NCI-H1694 (cell line): ENCODE measurements at places on chromosomes 5 and 9.

GRCh38 chr5:14208071-14209021 lies 65.2 kb downstream of the TRIO start:
- no peak for DNase-seq

DNA sequence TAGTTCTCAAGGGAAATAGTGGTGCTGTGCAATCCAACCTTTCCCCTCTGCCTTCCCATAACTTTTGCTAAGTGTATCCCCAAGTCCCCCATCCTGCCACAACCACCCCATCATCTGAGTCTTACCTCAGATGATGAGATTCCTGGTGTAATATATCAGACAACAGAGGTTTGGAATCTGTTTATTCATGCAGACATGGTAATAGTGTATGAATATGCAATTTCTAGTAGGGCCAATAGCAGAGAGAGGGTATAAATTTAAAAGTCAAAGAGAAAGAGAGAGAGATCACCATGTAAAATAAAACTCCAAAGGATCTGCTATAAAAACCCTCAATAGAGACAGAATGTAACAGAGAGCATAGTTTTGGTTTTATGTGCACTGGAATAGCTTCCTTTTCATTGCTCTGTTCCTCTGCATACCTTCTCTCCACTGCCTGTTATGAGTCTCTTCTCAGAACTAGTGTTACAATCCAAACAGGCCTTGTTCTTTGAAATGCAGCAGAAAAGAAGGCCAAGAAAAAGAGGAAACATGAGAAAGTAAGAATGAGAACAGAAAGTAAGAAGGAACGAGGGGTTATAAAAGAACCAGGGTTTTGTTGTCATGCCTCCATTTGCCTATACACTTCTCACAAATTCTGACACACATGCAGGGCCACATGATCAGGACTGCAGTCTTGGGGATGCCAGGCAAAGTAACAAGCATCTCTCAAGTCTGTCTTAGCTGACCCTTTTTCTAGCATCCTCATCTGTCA lies 278.0 kb downstream of the CETN3 start:
- DNase-seq, result no peak

DNA sequence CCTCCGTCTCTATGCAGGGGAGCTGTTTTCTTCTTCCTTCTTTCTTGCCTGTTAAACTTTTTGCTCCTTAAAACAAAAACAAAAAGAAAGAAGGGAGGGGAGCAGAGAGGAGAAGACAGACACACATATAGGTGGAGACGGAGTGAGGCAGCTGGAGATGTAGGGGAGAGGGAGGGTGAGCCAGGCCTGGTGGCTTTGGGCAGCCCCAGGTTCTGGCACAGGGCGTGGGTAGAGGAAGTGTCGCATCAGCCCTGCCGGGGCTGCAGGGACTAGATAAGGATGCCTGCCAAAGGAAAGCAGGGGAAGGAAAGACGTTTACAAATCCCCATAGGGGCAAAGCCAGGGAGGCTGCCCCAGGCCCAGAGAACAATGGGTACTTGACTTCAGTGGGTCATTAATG lies 38.7 kb upstream of the PTGS1 start:
- no peak for DNase-seq

GRCh38 chr5:77936365-77936693 lies 160.2 kb upstream of the TBCA start:
- no peak for DNase-seq

DNA sequence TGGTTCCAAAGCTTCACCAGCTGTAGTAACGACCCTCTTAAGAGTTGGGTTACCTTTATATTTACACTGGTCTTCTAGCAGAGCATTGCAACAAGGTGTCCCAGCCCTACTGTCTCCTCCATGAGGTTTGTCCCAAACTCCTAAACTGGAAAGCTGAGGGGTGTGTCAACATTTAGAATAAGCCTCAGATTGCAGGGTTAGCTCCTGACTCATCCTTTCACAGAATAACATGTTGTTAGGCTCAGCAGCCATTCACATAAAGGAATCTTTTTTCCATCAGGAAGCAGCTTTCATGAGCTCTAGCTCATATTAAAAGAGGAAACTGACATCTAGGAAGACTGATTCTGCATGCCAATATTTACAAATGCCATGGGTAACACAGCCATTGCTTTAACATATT lies 238.7 kb downstream of the EFNA5 start:
- no peak for DNase-seq

DNA sequence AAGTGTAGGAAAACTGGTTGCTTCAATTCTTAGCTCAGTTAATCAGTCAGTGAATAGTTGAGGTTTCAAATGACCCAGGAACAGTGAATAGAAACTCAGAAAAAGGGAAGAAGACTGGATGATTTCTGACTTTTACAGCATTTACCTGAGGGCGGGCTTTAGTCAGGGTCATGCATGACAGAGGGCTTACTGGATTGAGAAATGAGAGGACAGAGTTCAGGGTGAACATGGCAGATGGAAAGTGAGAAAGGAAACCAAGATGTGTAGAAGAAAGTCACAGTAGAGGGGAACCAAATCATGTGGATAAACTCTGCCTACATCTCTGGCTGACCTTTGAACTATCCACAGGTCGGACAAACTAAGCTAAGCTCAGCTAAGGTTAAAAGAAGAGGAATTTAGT lies 596.0 kb downstream of the SEMA5A start:
- no peak for DNase-seq

DNA sequence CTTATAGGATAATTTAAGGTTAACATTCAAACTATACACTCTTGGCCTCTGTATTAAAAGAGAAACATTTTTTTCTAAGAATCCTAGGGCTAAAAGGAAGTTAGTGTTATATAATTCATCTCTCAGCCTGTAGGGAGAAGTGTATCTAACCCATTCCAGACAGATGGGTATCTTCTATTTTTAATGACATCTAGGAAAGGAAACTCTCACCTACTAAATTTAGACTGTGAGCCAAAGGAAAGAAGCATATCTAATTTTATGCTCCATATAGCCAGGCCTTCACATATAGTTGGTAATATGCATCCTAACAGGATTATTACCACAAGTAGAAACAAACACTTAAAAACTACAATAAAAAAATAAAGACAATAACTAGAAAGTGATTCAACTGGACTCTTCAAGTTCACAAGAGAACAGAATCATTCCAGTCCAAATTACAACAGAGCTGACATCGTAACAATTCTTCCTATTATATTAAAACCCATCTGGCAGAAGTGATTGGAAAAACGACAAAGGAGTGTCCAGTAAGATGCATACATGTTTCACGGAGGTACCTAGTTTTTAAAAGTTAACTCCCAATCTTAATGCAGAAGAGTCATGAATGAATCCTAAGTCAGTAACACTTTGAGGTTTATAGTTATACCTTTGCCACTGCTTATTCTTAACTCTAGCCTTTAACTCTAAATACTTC lies 39.4 kb downstream of the SCAI start:
- no peak for DNase-seq

DNA sequence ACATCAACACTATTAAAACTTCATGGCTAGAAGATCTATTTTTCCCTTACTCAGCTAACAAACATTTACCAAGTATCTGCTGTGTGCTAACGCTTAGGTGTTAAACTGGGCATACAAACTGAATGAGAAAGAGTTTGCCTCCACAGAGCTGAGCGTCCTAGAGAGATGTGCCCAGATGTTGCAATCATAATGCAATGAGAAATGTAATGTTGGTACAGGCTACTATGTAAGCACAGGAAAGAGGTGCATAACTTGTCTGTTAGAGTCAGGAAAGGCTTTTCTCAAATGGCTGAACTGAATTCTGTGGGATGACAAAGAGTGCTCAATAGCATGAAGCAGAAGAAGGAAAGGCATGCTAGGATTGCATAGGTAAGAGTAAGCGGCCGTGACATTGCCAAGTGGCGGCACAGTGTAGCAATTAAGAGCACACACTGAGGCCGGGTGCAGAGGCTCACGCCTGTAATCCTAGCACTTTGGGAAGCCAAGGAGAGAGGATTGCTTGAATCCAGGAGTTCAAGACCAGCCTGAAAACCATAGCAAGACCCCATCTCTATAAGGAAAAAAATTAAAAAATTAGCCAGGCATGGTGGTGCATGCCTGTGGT lies 137.8 kb downstream of the MEF2C start:
- no peak for DNase-seq

DNA sequence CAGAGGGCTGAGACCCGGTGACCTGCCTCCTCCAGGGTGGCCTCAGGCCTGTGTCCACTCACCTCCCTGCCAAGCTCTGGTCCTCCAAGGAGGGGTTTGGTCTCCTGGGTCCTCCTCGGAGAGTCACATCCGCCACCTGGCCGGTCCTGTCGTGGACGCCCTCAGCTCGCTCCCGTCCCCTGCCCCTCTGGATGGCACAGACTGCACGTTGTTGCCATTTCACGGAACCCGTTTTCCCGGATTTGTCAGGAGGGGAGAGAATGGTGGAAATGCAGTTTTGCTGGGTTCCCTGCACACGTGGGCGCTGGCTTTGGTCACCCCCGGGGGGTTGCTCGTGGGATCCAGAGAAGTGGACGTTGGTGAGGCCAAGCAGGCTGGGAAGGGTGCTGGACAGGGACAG lies 62.7 kb downstream of the RXRA start:
- DNase-seq, result no peak

GRCh38 chr5:159737263-159737662 lies 179.0 kb upstream of the ADRA1B start:
- no peak for DNase-seq

DNA sequence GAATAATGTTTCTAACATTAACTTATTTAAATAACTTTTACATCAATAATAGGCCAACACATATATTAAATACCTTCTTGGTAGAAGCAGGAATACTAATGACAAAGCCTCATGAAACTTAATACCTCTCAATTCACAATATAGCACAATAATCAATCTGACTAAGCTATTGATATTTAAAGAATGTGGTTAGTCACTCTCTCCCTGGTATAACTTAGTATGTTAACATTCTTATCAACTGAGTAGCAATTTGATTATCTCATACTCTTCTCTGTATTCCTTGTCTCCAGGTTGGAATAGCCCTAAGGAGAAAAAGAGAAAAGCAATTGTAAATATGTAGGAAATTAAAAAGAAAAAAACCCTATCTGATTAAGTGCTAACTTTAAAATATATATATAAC lies 4.9 kb upstream of the PGGT1B start:
- no peak for DNase-seq

- DNase-seq, result no peak
Observed at GRCh38 chr9:115373710-115374045, 255.7 kb upstream of the TNC start.

DNA sequence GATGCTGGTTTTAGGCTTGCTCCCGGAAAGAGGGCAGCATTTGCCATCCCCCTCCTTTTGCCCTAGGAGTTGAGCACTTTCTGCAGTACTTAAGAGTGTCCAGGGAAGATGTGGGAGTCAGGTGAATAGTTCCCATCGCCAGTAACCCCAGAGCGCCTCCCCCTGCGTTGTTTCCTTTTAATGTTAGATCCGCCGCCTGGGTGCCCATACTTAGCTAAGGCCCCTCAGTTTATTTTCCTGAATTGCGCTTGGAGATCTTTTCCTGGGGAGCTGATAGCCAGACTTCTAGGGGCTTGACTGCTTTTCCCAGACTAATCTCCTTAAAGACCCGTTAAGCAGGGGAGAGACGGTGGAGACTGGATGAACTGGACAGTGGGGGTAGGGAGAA lies 377 bp upstream of the PCDHAC2 start:
- DNase-seq, result no peak

DNA sequence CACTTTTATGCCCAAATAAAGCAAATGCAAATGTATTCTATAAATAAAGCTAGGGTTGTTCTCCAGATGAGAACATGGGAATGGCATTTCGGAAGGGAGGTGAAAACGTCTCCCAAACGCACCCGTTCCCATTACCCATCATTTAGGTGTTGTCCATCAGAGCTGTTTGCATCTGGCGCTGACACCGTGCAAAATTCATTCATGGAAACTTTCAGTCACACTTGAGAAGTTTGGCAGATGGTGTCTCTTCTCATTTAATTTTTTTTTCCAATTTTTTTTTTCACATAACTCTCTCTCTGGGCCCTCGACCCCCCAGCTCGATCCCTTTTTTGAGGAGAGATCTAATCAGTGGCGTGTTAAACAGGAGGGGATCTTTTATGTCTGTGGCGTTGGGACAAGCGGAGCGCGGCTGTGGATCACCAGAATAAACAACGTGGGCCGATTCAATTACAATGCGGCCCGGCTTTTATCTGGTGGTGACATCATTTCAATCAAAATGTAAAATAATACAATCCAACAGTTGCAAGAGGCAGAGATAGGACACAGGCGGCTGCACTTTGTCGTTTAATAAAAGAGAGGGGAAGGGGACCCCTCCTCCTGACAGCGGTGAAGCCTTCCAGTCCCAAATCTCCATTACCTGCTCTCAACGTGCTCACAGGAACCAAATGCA lies 246.1 kb upstream of the IRX4 start:
- no peak for DNase-seq

GRCh38 chr5:127718181-127718580 lies 15.0 kb downstream of the CCDC192 start:
- no peak for DNase-seq

- DNase-seq, result no peak
Observed at GRCh38 chr5:176611435-176611834, 1.5 kb upstream of the GPRIN1 start.

DNA sequence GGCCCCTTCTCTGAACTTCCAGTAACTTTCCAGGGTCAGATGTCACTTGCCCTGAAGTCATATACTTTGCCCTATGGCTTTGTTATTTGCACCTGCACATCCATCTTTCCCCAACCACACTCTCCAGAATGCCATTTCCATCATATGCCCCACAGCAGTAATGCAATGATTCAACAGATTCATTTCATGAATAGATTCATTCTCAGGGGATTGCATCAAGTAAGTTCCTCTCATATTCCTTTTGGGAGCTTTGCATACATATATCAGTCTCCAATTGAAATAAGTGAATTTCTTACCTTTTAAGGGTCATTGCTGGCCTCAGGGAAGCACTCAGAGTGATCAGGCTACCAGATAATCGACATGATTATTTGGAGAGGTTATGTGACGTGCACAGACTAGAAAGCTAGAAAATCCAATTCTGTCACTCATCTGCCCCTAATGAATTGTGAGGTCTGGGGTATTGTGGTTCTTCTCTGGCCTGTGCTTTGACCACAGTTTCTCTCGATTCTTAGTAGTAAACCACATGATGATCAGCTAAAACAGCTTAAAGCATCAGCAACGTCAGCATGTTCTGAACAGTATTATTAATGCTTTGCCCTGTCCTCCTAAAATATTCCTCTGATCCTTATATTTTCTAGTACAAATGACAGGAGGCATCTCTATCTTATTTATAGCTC lies 179.9 kb downstream of the ATPSCKMT start:
- no peak for DNase-seq

DNA sequence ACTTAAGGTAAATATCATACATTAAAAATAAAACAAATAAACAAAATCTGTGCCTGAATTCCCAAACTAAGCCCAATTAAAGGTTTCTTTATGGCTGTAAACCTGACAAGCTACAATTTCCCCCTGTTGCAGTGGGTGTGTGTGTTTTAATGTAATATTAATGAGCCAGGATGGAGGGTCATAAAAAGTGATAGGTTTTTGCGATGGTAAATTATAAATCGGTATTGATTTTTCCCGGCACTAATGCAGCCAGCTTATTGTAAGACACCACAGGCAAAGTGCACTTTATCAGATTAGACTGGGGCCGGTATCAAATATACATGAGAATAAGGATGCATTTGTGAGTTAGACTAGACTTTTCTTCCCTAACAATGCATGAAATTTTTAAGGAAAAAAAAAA lies 120.4 kb downstream of the EBF1 start:
- DNase-seq, result no peak

GRCh38 chr5:134149571-134150303 lies 27.0 kb downstream of the SKP1 start:
- DNase-seq, result no peak
